ENCODE measurements at places on chromosomes 2 and 18.

DNA sequence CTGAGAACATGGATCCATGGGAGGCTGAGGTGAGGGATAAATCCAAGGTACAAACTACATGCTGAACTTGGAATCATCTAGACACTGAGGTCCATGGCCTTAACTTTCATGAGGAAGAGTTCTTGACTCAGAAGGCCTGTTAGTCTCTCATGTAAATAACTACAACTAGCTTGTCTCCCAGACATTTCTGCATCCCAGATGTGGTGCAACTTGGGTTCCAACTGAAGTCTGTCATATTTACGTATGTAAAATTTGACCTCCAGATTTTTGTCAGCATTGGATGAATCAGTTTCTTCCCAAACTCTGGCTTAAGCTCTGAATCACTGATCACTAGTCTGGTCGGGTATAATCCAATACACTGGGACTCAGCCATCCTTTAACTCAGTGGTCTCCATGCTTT lies 306.9 kb downstream of the PDE11A start:
- DNase-seq: no peak

GRCh38 chr2:143852759-143853158 lies 667.2 kb downstream of the ZEB2 start:
- DNase-seq: no peak

- no peak for DNase-seq
Measured at GRCh38 chr2:85355073-85355410, 473 bp downstream of the ELMOD3 start.

DNA sequence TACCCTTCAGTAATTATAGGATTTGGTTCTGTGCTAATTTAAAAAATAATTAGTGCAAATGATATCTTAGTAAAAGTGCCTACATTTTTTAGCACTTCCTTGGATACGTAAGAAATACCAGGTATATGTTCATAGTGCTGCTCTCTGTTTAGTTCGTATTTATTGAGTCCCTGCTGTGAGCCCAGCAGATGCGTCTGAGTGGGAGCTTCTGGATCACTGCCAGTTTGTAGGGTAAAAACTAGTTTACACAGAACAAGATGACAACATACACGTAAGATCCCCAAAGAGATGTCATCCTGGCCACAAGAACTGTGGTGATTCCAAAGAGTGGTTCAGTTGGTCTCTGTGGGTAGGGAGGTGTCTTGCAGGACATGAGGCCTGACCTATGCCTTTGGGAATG lies 103.2 kb downstream of the CTIF start:
- no peak for DNase-seq

Measured in omental fat pad (tissue), 4 donors.